Stimulated activated naive CD4-positive, alpha-beta T cell (primary cell): ENCODE measurements at places on chromosomes 3 and 15.

- no peak for DNase-seq
Observed at GRCh38 chr3:38165722-38166387, 518 bp downstream of the OXSR1 start.

- DNase-seq, result no peak
Observed at GRCh38 chr3:47117807-47118364, 46.0 kb downstream of the SETD2 start.

GRCh38 chr3:149352556-149352955 lies 19.1 kb upstream of the TM4SF18 start:
- no peak for DNase-seq

GRCh38 chr3:11845651-11846050 lies 1.0 kb downstream of the TAMM41 start:
- no peak for DNase-seq

GRCh38 chr3:4776399-4776979 lies 202.7 kb upstream of the BHLHE40 start:
- no peak for DNase-seq

GRCh38 chr3:83670416-83670815 lies 1288.4 kb upstream of the CADM2 start:
- no peak for DNase-seq

DNA sequence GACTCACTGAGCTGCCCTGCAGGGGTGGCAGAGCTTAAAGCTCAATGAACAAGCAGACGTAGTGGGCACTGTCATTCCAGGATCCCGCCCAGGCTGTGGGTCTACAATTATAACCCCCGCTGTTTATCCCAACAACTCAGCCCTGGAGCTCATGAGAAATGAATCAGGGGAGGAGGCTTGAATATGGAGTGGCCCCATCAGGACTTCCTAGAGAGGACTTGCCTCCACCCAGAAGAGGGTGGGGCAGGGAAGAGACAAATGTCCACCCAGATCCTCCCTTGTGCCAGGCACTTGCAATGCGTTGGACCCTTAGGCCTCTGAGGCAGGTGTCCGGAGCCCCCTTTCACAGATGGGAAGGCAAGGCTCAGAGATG lies 33.0 kb downstream of the SLC6A20 start:
- DNase-seq, result no peak

- no peak for DNase-seq
Observed at GRCh38 chr3:171833789-171834460, 9.2 kb upstream of the TMEM212 start.

DNA sequence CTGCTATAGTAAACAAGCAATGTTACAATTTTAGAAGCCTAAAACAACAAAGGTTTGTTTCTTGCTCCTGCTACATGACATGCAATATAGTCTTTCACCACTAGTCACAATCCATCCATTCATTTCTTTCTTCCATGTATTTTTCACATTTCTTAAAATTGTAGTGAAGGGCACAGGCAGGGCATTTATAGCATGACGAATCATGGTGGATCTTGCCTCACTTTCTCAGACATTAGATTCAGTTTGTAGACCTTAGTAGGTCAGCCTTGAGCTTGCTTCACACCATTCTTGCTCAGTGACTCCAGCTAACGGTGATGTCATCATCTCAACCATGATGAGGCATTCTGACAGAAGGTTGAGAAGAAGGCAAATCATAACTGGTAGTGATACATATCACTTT lies 546.8 kb downstream of the TBL1XR1 start:
- DNase-seq, result no peak

DNA sequence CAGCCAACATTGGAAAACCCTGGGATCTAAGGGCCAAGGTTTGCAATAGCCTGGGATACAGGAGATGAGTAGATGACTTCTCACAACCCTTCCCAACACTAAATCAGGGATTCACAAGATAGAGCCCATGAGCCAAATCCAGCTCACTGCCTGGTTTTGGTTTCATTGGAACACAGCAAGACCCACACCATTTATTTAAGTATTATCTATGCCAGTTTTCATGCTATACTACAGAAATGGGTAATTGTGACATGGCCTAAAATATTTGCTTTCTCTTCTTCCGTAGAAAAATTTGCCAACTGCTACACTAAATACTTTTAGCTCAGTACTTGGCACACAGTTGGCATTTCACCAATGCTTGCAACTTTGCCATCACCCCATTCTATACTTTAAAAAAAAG lies 132.0 kb upstream of the LMCD1 start:
- no peak for DNase-seq

- no peak for DNase-seq
Observed at GRCh38 chr15:28887339-28888174, 1.8 kb downstream of the APBA2 start.

DNA sequence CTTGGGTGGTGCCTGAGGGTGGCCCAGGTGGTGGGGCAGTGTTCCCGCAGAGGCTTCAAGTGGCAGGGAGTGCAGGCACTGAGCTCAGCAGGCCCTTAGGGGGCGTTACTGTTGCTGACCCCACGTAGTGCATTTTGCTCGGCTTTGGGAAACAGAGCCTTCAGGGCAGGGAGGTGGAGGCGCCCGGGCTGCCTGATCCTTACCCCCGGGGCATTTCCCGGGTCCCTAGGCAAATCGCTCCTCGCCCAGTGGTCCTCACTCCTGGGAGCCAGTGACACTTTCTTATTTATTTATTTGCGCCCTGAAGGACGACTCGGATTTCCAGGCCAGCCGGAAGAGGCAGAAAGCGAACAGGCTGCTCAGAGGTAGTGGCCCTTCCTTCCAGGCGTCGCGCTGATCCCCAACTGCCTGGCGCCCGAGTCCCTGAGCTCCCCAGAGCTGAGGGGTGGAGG lies 10.1 kb upstream of the FOXB1 start:
- DNase-seq, result no peak

- no peak for DNase-seq
Observed at GRCh38 chr3:171824824-171825221, 14.5 kb upstream of the PLD1 start.
